ENCODE measurements at places on chromosomes 5 and 9. TPM values are rescaled to one million over a fixed set of nuclear protein-coding genes. Genes with fewer than 3 reads are reported as not detected.
A peak's percentile ranks its signal among the peaks of the same experiment; 100 is the strongest.

DNA sequence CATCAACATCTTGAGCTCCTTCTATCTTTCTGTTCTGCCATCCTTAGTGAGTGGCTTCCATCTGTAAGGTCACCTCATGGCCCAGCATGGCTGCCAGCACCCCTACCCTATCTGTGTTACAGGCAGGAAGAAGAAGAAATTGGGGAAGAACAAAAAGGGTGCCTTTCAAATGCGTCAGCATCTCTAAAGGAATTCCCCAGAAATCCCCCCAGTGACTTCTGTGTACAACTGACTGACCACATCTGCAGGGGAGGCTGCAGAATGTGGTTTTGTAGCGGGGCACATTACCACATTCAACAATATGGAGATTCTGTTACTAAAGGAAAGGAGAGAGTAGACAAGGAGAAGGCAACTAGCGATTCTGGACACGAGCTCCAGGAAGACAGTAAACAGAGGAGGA lies 40.1 kb downstream of the ALG2 start:
- no peak for DNase-seq

- no peak for DNase-seq
Observed at GRCh38 chr5:50663636-50664035, 2.8 kb upstream of the PARP8 start.

DNA sequence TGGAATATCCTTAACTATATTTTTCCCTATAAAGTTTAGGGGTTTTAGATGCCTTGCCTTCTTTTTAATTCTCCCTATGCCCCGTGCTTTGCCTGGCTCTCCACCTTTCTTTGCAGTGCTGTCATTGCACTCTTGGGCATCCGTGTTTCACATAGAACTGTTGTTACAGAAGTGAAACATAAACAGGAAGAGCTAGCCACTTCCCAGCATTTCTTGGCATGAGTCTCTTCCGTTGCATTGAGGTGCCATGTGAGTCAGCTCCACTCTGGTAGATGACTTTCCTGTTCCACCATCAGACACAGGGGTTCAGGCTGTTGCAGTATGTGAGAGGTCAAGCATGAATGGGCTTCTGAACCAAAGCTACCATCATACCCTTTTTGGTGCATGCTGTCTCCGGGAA lies 73.4 kb downstream of the ANGPTL2 start:
- peak; percentile 19 for DNase-seq

GRCh38 chr9:125732562-125732961 lies 14.6 kb upstream of the PBX3 start:
- no peak for DNase-seq

The CTSL gene
- total RNA-seq: 227 TPM

GRCh38 chr5:107867266-107867665 lies 196.5 kb upstream of the EFNA5 start:
- no peak for DNase-seq

The AQP7 gene
- not detected for total RNA-seq

DNA sequence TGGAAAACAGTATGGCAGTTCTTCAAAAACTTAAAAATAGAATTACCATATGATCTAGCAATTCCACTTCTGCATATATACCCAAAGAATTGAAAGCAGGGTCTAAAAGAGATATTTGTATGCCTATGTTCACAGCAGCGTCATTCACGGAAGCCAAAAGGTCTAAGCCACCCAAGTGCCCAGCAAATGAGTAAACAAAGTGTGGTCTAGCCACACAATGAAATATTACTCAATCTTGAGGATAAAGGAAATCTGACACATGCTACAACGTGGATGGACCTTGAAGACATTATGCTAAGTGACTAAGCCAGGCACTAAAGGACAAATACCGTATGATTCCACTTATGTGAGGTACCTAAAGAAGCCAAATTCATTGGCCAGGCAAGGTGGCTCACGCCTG lies 11.1 kb upstream of the MED27 start:
- DNase-seq: no peak

- no peak for DNase-seq
Observed at GRCh38 chr9:136688274-136689107, 1.2 kb upstream of the AGPAT2 start.
